Stimulated activated CD8-positive, alpha-beta memory T cell treated with anti-CD3 and anti-CD28 coated beads, Interleukin-7, amount 100 ng/mL, for 1 hour (primary cell): ENCODE measurements at places on chromosomes 7 and 10.

DNA sequence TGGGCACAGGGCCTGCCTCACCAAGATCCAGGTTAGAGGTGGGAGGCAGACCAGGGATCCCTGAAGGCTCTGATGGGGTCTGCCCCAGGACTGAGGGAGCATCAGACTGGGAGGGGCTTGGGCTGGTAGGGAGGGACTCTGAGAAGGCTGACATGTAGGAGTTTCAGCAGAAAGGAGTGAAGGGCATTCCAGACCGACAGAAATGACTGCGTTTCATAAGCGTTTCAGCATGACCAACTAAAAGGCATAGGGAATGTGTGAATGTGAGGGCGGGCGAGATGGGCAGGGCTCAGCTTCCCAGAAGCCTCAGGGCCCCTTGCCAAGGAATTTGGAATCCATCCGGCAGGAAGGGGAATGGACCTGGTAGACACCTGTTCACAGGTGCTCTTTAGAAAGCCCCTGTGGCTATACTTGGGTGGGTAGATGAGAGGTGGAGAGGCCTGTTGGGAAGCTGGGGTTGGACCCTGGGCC, 24.9 kb upstream of the SLC29A3 start:
- DNase-seq: no peak

GRCh38 chr7:155167706-155168365, 97.7 kb downstream of the HTR5A start:
- DNase-seq: no peak

DNA sequence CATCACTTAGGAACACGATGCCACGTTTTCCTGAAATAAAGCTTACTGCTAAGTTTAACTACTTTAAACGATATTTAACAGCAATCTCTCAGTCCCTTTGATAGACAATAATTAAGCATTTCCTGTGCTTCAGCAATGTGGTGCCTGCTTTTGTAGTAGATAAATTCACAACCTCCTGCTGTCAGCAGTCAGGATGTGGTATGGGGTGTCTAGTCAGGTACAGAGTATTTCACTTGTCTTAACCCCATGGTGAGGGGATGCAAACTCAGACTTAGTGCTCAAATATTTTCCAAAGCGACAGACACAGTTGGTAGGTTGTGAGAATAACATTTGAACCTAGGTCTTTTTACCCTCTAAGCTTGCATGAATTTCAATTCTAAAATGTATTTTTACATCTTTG, 526.2 kb upstream of the PFKP start:
- no peak for DNase-seq

DNA sequence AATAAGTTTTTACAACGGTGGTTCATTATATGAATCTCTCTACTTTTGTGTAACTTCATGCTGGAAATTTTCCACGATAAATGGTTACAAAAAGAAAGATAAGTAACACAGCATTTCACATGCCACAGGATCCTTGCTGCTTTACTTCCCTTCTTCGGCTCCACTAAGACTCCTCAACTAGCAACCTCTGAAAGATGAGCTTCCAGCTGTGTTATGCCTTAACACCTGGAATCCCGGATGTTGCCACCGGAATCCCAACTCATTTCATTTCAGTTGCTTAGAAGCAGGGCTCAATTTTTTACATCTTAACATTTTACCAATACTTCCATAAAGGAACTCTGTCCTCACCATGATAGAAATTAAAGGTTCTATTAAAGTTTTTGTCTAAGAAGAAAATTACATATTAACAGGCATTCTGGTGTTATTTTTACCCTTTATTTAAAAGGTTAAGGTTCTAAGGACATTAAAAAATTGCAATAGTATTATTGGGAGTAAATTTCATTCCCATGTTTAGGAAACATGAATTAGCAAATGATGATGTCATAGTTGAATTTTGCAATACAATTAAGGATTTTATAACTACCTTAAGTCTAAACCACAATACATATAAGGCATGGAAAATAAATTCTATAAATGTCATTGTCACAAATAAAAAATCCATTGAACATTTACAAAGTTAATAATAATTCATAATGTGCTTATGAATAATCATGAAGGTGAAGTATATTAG, 57.1 kb upstream of the IL6 start:
- DNase-seq: no peak

- DNase-seq: no peak
Observed at GRCh38 chr10:35194471-35194870, 67.8 kb downstream of the CREM start.

DNA sequence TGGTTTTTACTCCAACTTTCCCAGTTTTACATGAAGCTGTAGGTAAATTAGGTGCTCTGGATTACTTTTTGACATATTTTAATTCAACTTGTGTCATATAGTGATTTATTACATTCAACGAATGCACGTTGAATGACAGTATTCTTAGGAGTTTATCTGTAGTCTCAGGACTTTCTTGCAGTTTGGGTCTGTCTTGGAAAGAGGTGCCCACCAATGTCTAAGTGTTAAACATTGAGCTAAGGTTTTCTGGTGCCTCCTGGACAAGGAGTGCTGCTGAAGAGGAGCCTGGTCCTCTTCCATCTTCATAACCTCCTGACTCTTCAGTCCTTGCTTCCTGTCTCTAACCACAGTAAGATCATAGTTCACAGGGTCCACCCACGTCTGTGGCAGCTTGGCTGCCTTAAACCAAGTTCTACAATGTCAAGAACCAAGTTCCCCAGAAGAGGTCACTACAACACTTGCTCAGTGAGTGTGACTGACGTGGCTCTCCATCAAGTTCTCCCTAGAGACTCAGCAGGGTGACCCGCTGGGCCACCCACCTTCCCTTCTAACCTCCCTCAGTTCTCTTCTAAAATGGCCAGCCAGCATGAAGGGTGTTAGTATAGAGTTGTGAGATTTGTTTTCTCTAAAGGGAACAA, 6.1 kb downstream of the NPY start:
- DNase-seq: no peak

- DNase-seq: no peak
Observed at GRCh38 chr7:26690135-26690805, 174.1 kb downstream of the SKAP2 start.

DNA sequence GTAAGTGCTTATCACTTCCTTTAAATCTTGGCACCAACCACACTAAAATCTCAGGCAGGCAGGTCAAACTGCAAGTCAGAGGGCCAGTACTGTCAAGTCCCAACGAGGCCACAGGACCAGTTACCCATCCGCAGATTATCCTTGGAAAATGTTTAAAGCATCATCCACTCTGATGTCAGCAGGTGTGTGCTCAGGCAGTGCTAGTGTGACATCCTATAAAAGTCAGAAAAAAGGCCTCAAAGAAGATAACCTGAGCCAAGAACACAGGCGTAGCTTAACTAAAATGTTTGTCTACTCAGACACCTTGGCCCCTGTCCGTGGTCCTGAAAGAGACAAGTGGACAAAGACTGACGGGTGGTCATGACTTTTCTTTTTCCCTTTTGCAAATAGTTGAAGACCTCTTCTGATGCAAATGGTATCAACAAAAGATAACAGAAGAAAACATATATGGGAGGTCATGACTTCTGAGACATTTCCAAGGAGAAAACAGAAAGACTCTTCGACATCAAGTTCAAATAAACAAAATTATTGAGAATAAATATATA, 309.3 kb downstream of the KCNMA1 start:
- no peak for DNase-seq

- no peak for DNase-seq
Observed at GRCh38 chr10:5297466-5297865, 67.3 kb upstream of the UCN3 start.

DNA sequence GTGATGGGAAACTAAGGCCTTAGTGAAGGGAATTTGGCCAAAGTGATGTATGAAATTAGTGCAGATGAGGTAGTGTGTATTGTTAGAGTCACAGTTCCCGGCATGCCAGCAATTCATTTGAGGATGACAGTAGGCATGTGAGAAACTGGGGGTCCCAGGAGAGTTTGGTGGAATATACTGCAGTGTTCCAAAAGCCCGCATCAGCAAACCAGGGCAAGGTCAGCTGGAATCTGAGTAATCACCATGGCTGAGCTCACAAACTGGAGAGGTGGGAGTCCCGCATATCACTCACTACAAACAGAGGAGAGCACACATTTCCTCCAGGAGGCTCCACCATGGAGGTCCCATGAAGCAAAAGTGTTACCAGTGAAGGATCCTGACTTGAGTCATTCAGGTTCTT, 740.7 kb downstream of the TNS3 start:
- no peak for DNase-seq

GRCh38 chr10:3229815-3230214, 57.2 kb upstream of the PITRM1 start:
- DNase-seq: no peak

DNA sequence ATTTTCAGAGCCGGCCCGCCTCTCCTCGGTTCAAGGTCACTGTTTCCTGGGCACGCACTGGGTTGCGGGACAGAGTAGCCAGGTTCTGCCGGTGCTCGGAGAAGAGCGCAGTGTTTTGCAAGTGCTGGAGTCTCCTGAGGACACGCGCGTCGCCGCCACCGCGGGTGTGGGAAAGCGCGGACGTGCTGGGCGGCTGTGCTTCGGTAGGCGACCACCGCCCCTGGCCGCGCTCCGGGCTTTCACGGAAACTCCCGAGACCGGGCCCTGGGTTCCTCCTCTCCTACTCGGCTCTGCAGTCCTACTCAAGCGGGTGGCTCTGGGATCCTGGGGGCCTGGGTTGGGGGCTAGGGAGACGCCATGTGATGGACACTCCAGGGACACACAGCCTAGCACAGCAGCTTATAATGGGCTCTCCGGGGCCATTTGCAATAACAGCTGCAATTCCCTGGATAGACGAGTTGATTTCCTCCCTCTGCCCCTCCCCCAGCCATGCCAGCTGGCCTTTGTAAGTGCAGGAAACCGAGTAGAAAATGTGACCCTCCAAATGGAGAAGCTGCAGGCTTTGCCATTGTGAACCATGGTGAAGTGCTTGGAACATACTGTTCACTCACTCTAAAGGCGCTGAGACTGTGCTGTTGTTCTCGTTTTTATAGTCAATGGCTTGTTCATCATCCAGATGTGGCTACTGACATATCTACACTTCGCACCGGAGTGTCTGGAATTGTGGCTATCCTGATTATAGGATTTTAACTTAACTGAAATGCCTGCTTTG, 2.1 kb downstream of the FRAT1 start:
- no peak for DNase-seq

GRCh38 chr10:70914316-70914864, 26.0 kb upstream of the PCBD1 start:
- no peak for DNase-seq
